ENCODE measurements at places on chromosomes 7 and 10.

DNA sequence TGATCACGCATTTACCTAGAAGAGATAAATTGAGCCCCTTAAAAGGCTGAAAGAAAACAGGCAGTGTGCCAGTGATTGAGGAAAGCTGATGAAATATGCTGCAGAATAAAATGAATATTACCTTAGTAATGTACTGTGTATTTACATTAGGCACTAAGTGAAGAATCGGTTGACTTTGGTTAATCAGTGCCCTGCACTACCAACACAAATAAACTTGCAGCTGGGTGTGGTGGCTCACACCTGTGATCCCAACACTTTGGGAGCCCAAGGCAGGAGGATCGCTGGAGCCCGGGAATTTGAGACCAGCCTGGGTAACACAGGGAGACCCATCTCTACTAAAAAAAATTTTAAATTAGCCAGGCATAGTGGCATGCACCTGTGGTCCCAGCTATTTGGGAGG, 148.3 kb upstream of the TCF7L2 start:
- no peak for DNase-seq

DNA sequence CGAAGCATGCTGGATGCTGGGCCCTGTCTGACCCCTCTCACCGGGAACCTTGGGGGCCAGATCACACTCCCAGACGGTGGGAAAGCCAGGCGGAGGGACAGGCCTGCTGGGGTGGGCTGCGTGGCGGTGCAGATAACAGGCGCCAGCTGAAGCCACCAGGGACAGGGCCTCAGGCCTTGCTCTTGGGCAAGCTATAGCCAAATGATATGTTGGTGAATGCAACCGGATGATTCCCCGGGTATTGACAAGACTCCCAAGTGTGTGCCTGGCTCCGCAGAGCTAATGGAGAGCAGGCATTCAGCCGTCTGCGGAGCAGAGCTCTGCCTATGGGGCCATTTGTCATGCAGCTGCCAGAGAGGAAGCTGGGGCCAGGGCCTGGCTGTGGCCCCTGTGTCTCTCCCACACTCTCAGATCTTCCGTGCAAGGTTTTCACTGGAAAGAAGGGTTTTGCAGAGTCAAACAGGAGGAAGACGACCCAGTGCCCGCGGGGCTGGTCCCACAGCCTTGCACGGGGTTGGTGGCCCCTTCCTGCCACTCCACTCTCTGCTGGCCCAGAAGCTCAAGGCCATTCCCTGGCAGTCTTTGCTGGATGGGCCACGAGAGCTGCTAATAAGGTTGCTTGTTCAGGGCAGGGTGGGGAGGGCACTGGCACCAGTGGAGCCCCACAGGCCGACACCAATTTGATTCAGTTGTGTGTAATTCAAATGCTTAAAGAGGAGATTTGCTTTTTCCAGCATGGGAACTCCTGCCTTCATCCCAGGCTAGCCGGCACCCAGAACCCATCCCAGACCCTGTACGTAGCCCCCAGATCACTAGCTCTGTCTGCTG, 91.8 kb downstream of the PRKAG2 start:
- no peak for DNase-seq

GRCh38 chr10:66880826-66881225, 45.0 kb upstream of the LRRTM3 start:
- no peak for DNase-seq

DNA sequence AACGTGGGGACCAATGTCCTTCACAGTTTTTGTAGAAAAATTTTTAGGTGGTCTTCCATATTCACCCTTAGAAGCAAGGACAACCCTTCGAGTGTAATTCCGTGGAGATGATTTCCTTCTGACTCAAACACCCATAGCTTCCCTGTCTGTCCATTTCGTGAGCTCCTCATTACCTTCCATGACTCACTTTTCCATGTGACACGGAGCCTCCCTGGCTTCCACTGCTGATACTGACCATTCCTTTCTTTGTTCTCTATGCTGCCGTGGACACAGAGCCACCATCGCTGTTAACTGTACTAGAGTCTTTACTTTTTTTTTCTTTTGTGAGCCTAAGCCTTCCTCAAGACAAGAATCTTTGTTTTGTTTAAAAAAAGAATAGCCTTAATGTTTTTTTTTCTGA, 12.5 kb upstream of the ARMS2 start:
- DNase-seq, result no peak

DNA sequence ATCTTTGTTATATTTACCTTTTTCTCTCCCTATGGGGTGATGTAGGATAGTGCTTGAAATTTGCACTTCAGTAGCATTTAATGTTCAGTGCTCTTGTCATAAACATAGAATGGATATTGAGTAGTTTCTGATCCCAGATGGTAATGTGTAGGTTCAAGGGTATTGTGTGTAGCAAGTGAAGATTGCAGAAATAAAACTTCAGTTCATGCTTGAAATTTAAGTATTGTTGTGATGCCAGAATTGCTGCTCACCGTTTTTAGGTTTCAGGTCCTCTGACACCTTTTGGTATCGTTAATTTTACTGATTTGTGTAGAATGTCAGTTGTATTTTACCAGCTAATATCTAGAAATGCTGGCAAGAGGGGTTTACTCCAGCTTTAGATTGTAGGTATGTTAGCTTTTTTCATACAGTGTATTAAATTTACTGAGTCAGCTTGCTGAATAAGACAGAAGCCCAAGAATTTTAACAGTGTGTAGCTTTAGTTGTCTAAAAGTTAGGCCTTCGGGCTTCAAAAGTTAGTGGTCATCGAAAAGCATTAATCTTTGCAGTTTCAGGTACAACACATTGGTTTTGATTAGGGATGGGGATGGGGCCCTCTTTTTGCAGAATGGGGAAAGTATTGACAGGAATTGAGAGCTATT, 1.9 kb downstream of the PTEN start:
- DNase-seq, result no peak
